ENCODE measurements at places on chromosomes 6 and 20. TPM values are rescaled to one million over a fixed set of nuclear protein-coding genes. Genes with fewer than 3 reads are reported as not detected.

FOXQ1 gene
- total RNA-seq: not detected

TINAG gene
- total RNA-seq: 0.70 TPM

OR12D2 gene
- not detected for total RNA-seq

CD109 gene
- total RNA-seq: 6.3 TPM

HTR1E gene
- not detected for total RNA-seq

EGFL8 gene
- 5.1 TPM for total RNA-seq

DOK5 gene
- total RNA-seq: 26.3 TPM

TSPO2 gene
- not detected for total RNA-seq

WFDC5 gene
- total RNA-seq: not detected

SIRPB1 gene
- 0.92 TPM for total RNA-seq

FAM83C gene
- not detected for total RNA-seq

SYCP2L gene
- total RNA-seq: 1.00 TPM

TFAP2D gene
- not detected for total RNA-seq

CPNE5 gene
- total RNA-seq: 6.7 TPM

PROKR2 gene
- total RNA-seq: not detected

NEU1 gene
- 19.4 TPM for total RNA-seq

RNASET2 gene
- 9.1 TPM for total RNA-seq

SLC13A3 gene
- total RNA-seq: 0.57 TPM

PAK5 gene
- not detected for total RNA-seq

LKAAEAR1 gene
- total RNA-seq: not detected

RNF182 gene
- total RNA-seq: 0.19 TPM

RAB32 gene
- 8.2 TPM for total RNA-seq

FAM184A gene
- total RNA-seq: 0.40 TPM

ULBP3 gene
- total RNA-seq: 0.57 TPM

XKR7 gene
- not detected for total RNA-seq

RSPH4A gene
- 0.57 TPM for total RNA-seq

LHFPL5 gene
- not detected for total RNA-seq

L3MBTL3 gene
- 2.8 TPM for total RNA-seq

CST4 gene
- not detected for total RNA-seq

DEFB132 gene
- total RNA-seq: not detected

SEL1L2 gene
- total RNA-seq: 1.4 TPM

SIRPD gene
- total RNA-seq: not detected

ISM1 gene
- 1.0 TPM for total RNA-seq

GMPR gene
- 71.0 TPM for total RNA-seq

FAM120B gene
- total RNA-seq: 27.4 TPM

PCK1 gene
- total RNA-seq: 0.48 TPM

SCUBE3 gene
- total RNA-seq: 5.2 TPM

ECI2 gene
- total RNA-seq: 123 TPM

RAET1L gene
- total RNA-seq: not detected

WFDC12 gene
- not detected for total RNA-seq

OR11A1 gene
- total RNA-seq: not detected

GGT7 gene
- total RNA-seq: 20.1 TPM

CFB gene
- 5.0 TPM for total RNA-seq

OR2J3 gene
- total RNA-seq: not detected

GTSF1L gene
- total RNA-seq: not detected

TPMT gene
- 9.7 TPM for total RNA-seq

PCSK2 gene
- 0.35 TPM for total RNA-seq
